GM12865 (cell line): ENCODE measurements at places on chromosomes 7 and 10.

- DNase-seq = no peak
Measured at GRCh38 chr7:105638902-105639495, 57.7 kb upstream of the EFCAB10 start.

GRCh38 chr10:7986851-7987250 is 67.6 kb upstream of the GATA3 start:
- DNase-seq = no peak

DNA sequence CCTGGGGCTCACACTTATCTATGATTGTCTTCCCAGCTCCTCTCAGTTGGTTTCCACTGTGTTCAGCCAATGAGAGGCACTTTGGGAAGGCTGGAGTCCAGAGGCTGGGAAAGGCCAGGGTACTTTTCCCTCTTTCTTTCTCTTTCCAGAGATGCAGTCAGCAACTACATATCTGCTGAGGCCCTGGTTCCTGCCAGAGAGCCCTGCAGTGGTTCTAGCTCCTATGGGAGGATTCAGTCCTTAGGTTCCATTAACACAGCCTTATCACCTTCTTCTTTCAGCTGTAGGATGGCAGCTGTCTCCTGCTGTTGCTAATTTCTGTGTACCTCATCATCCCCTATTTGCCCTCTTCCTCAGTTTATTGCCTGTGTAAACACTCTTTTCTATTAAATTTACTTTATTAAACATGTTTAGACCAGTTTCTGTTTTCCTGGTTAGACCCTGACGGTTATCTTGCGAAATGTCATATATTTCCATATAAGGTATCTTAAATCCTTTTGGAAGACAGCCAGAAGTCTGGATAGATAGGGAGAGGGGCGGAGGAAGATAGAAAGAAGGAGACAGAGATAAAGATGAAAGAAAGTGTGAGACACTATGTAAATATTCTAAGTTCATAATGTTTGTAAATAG is 100.3 kb downstream of the HGF start:
- no peak for DNase-seq

- no peak for DNase-seq
Measured at GRCh38 chr10:82084496-82084895, 209.5 kb downstream of the NRG3 start.

GRCh38 chr10:4733150-4733842 is 92.7 kb upstream of the AKR1E2 start:
- DNase-seq = no peak

- no peak for DNase-seq
Measured at GRCh38 chr10:51910189-51910588, 210.8 kb upstream of the CSTF2T start.

DNA sequence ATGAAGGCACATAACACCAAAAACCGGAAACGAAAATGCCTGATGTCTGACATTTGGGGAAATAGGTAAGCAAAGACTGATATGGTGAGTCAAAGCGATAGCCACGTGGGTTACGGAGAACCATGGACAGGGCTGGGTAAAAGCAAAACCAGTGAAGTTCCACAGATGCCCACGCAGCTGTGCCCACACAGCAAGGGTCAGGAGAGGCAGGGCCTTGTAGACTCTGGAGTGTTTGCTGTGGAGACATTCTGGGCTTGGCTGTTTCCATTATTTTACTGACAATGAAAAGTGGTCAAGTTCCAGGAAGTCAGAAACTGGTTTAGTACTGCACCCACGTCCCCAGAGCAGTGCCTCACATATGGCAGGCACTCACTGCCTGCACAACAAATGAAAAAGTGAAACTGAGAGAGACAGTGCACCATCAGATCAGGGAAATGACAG is 148.7 kb downstream of the ZMYND11 start:
- peak; percentile 75 for DNase-seq

DNA sequence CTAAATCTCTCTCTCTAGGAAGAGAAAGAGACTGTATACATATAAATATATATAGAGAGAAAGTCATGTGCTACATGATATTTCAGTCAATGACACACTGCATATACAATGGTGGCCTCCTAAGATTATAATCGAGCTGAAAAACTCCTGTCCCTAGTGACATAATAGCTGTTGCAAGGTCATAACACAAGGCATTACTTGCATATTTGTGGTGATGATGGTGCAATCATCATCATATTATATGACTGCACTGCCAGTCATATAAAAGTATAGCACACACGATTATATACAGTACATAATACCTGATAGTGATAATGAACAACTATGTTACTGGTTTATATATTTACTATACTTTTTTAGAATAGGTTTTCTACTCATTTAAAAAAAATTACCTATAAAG is 316.7 kb downstream of the FGFR2 start:
- DNase-seq = no peak

- DNase-seq = no peak
Measured at GRCh38 chr10:70254778-70255328, 21.6 kb upstream of the PPA1 start.

DNA sequence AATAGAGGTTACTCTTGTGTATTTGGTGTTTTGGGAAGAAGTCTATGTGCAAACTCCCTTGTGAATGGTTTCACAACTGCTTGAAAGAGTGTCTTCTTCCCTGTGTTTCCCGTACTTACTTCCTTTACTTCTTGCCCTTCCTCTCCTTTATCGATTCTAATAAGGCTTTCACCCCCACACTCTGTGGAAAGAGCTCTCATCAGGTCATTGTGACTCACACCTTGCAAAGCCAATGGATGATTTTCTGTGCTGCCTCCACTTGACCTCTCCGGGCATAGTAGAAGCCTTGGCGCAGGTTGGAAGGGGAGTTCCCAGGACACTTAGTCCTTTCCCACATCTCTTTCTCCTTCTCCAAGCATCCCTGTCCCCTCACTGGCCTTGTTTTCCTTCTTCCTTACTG is 6.2 kb upstream of the TSPAN15 start:
- DNase-seq = no peak

DNA sequence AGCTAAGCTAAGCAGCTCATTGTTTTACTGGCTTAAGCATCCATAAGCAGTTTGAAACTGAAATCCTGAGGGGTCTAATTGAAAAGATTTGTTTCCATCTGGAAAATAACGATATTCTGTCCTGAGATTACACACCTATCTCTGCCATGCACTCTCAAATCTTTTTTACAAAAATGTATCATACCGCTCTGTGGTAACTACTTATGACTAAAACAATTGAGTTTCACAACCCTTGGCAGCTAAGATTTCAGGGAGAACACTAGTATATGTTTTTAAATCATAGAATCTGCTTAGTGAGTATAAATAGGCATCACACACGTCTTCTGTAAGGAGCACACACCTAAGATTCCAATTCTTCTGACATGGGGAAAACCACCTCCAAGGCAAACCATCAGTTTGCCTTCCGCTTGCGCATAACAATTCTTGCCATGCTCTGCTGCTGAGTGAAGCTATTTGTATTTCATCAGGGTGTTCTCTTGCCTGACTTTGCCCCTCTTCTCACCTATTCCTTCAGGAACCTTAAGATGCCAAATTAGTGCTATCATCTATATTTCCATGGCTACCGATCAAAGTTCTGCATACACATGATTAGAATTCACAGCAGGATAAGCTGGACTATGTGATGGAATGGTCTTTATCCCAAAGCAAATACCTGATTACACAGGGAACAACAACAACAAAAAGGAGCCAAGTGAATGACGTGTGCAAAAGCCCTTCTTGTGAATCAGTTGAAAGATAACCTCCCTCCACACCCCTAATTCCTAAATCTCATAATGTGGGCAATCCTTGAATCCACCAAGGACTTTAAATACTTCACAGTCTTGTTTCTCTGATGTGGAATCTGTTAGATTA is 40.9 kb downstream of the PRPF18 start:
- DNase-seq = no peak

GRCh38 chr10:12465385-12466136 is 116.2 kb downstream of the CAMK1D start:
- peak; percentile 55 for DNase-seq

GRCh38 chr10:126928274-126928673 is 23.0 kb downstream of the DOCK1 start:
- DNase-seq = no peak

GRCh38 chr10:729213-729612 is 39.7 kb upstream of the DIP2C start:
- no peak for DNase-seq

GRCh38 chr10:122632031-122632430 is 67.6 kb downstream of the C10orf120 start:
- no peak for DNase-seq

GRCh38 chr10:133393401-133394063 is 425 bp upstream of the MTG1 start:
- DNase-seq = no peak

- no peak for DNase-seq
Measured at GRCh38 chr10:130263289-130263688, 127.1 kb downstream of the GLRX3 start.

DNA sequence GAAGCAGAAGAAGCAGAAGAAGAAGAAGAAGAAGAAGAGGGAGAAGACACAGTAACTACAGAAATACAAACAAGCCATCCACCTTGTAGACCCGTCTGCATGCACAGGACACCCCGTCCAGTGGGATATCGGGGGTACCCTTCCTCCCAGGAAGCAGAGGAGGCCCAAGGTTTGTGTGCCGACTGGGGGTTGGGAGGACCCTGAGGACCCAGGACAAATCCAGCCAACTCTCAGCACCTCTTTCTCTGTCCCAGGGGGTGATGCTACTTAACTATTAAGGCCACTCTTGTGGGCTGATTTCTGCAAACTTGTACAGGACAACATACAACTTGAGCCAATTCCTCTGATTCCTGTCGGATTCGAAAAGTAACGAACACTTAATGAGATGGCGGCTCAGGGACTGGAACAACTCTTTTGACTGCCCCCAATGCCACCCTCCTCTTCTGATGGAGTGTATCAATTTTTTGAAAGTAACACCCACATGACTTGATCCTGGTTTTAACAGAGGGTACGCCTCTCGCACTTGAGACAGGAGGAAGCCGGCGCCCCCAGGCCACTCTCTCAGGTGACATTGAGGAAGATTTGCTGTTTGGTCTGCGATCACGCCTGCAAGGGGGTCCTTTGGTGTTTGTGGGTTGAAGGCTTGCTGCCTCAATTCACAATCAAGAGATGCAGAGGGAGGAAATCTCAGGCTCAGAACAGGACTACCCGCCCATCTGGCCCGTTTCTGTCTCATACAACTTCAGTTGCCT is 192.6 kb downstream of the TNS3 start:
- no peak for DNase-seq

DNA sequence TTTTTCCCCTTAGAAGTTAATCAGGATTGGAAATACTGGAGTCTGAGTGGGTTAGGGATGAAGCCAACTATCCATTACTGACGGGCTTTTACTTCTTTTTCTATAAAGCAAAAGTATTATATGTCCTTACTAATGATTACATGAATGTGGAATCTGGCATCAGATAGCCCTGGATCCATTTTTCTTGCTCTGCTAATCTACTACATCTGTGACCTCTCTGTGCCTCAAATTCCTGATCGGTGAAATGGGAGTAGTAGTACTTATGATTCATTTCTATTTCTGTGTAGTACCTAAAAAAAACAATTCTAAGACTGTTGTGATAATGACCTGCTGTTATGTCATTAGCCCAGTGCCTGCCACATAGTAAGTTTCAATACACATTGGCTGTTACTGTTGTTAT is 621.6 kb downstream of the SORCS3 start:
- DNase-seq = no peak

DNA sequence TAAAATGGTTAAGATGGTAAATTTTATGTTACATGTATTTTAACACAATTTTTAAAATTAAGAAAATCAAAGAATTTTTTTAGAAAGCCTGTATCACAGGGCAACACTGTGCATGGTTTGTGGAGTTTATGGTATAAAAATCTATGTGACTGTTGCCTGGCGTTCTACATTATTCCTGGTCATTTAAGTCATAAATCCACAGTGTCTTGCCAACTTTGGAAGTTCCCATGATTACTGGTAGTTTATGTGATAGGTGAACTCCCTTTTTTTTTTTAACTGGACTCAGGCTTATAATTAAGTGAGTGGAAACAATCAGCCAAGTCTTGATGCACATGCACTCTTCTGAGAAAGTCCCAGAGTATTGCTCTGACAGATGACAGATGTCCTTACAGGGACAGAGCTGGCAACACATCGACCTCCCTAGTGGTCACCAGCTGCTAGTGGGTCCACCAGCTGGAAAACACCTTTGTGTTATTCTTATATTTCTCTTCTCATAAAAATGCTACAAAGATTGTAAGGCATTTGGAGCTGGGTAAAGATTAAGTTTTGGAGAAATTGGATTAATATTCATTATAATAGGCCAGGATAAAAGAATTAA is 8.8 kb upstream of the STN1 start:
- DNase-seq = no peak

GRCh38 chr7:36388423-36388822 is 1.2 kb upstream of the ANLN start:
- no peak for DNase-seq

- no peak for DNase-seq
Measured at GRCh38 chr10:79150444-79150754, 81.6 kb downstream of the ZMIZ1 start.

DNA sequence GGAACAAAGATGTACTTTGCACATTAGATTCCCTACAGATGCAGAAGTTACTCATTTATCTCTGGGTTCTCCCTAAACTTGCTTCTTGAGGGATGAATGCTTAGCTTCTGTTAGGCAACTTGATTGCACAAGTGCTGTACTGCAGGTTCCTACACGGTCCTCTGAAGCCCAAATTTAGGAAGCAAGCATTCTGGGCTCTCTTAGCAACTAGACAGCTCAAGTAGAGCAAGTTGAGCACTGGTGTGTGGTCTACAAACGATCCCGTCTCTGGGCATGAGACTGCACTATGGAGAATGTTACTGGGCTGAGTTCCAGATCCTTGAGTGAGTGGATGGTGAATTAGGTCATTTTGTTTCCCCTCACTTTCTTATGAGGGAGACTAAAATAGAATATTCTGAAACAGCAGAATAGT is 14.3 kb downstream of the SEMA3D start:
- no peak for DNase-seq

DNA sequence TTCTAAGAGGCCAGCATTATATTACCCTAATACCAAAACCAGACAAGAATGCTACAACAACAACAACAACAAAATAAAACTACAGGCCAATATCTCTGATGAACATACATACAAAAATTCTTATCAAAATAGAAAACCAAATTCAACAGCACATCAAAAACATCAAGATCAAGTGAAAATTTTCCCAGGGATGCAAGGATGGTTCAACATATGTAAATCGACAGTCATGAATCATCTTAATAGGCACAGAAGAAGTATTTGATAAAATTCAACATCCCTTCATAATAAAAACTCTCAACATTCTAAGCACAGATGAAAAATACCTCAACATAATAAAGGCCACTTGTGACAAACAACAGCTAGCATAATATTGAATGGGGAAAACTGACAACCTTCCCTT is 75.3 kb downstream of the JMJD1C start:
- DNase-seq = no peak

DNA sequence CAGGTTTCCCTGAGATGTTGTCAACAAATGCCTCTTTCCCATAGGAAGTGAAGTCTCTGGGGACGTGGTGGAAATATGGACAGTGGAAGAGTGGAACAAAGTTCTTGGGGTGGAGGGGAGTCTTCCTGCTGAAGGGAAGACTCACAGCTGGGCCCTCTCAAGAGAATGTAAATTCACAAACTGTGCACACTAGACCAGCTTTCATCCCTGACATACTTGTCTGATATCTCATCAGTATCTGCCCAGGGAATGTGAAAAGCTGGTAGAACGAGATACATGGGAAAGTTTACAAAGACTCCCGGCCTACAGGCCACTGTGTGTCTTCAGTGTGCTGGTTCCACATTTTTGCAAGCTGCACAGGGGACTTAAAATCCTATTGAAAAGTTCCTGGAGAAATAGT is 16.7 kb upstream of the CCDC3 start:
- DNase-seq = no peak
